Hematopoietic multipotent progenitor cell treated with erythropoietin and hydrocortisone succinate and interleukin-3 and kit ligand, for 15 days (in vitro differentiated cells): ENCODE measurements at places on chromosomes 4 and X.

DNA sequence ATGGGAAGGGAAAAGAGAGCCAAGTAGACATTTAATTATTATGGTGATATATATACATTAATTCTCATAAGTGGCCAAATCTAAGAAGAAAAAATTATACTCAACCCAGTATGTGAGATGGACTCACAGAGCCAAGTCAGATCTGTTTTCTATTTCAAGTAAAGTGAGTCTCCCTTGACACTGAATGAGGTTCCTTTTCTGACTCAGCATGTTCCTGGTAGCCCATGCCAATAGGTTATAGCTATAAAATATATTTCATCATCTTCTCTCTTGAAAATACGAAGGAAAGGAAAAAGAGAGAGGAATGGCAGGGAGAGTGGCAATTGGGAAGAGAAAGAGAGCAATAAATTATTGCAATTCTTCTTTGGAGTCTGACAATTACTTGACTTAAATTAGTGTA lies 68.8 kb upstream of the GRIA2 start:
- no peak for DNase-seq

- DNase-seq: no peak
Observed at GRCh38 chr4:26372525-26373172, 51.8 kb downstream of the RBPJ start.

DNA sequence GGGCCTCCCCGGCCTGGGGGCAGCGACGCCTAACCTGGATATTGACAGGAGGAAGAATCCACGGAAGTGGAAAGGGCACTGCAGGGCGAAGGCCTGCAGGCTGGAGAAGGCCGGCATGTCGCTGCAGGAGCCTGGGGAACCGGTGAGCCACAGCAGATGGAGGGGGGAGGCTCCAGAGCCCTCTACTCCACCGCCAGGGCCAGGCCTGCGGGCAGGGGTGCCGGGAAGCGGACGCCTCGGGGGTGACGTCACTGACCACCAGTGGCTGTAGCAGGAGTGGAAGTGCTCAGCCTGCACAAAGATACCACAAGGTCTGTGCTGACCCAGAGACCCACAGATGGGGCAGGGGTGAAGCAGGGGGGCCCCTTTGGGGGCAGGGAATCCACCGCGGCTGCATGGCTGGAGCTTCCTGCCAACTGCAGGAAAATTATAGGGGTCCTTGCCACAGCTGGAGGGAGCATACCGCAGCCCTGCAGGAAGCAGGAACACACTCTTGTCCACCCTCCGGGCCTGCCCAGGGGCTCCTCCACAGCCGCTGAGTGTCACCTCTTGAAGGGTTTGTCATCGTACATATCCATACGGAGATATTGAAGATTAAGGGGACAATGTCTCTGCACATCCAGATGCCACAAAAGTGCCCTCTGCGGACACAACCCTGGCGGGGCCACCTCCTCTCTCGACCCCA lies 7.6 kb upstream of the HTRA3 start:
- DNase-seq: no peak

- DNase-seq: no peak
Observed at GRCh38 chr4:185086053-185086452, 57.0 kb upstream of the SLC25A4 start.

- DNase-seq: no peak
Observed at GRCh38 chrX:48560681-48561080, 13.6 kb upstream of the RBM3 start.

DNA sequence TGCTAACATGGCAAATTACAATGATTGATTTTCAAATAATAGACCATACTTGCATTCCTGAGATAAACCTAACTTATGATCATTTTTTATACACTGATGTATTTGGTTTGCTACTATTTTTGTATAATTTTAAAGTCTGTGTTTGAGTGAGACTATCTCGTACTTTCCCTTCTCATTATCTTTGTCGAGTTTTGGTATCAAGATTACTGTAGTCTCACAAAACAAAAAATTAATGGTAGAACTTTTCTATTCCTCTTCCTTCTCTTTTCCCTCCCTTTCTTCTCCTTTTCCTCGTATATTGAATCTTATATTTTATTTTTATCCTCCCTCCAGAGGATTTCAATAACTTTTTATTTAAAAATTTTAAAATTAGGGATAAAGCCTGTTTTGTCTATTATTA lies 41.5 kb downstream of the RGS12 start:
- no peak for DNase-seq

DNA sequence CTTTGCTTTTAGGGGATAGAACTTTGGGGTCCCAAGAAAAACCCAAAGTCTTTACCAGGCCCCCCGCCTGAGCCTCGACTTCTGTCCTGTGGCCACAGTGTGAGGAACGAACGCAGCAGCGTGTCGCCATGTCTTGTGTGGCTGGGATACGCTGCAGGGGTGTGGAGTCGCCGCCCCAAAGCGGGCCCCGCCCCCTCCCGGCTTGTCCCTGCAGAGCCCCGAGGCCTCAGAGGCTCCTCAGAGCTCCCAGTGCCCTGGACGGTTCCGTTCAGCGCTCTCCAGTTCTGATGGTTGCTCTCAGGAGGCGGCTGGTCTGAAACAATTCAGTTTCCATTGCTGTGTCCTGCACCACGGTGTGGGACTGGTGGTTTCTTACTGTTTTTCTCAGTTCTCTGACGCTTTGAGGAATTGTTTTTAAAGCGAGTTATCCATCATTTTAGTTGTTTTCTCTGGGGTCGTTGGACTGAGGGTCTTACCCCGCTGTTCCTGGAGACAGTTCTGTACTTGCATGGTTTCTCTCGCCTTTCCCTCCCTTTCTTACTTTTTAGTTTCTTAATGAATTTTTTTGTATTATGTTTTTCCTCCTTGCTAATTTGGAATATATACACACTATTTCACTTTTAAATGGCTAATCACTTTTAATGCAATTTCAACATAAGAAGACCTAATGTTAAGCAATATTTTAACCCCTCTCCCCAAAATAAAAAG lies 1.6 kb upstream of the IDUA start:
- DNase-seq: peak; percentile 69

- peak; percentile 45 for DNase-seq
Observed at GRCh38 chr4:56976837-56977320, 527 bp downstream of the NOA1 start.

DNA sequence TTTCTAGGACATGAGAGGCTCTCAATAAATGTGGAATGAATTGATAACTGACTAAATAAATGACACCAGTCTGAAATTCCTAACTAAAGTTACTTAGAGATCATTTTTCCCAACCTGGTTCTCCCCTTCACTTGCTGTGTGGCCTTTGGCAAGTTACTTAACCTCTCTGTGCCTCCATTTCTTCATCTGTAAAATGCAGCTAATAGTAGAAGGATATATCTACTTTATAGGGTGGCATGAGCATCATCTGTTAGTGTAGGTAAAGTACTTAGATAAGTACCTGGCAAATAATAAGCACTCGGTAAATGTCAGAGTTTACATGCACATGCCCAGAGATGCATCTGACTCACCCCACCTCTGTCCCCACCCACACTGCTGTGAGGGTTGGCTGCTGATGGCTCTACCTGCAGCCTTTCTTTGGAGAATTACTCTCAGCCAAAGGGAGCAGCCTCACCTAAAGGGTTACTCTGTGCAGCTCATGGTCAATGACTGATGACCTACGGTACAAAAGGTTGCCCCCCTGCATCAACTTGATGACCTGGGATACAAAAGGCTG lies 139.3 kb downstream of the CHIC2 start:
- no peak for DNase-seq

- no peak for DNase-seq
Observed at GRCh38 chrX:84475101-84475500, 27.2 kb downstream of the HDX start.

- DNase-seq: no peak
Observed at GRCh38 chr4:18197467-18197866, 175.9 kb upstream of the LCORL start.

GRCh38 chr4:53644607-53645006 lies 53.3 kb upstream of the LNX1 start:
- DNase-seq: no peak

DNA sequence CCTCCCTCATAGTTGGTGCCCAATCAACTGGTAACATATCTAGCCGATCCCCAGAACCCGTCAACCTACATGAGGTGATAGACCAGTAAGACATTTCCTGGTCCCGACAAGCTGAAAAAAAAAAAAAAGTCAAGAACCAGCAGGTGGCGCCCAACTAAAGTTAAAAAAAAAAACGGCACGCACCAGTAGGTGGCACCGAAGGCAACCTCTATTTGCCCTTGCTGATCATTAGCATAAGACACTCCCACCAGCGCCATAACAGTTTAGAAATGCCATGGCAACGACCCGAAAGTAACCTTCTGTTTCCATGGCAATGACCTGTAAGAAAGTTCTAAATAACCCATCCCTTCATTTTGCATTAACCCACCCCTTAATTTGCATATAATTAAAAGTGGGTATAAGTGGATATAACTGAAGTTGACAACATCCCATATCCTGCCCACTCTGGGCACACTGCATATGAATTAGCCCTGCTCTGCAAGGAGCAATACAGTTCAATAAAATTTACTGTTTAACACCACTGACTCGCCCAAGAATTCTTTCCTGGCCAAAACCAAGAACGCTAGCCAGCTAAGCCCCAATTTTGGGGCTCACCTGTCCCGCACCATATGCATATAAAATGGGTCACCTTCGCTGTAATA lies 83.9 kb upstream of the SPANXB1 start:
- peak; percentile 28 for DNase-seq

DNA sequence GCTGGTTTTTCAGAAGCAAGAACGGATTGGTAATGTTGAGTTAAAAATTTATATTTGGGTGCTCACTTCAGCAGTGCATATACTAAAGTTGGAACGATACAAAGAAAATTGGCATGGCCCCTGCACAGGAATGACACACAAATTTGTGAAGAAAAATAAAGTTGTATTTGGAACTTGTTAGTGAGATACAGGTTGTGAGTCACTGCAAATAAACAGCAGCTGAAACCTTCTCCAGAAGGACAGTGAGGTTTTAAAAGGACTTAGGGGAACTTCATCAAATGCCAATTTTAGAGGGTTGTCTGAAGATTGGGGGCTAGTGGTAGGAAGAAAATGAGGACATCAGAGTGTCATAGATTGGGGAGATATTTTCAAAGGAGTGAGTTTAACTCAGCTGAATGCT lies 79.7 kb upstream of the ELOVL6 start:
- no peak for DNase-seq

DNA sequence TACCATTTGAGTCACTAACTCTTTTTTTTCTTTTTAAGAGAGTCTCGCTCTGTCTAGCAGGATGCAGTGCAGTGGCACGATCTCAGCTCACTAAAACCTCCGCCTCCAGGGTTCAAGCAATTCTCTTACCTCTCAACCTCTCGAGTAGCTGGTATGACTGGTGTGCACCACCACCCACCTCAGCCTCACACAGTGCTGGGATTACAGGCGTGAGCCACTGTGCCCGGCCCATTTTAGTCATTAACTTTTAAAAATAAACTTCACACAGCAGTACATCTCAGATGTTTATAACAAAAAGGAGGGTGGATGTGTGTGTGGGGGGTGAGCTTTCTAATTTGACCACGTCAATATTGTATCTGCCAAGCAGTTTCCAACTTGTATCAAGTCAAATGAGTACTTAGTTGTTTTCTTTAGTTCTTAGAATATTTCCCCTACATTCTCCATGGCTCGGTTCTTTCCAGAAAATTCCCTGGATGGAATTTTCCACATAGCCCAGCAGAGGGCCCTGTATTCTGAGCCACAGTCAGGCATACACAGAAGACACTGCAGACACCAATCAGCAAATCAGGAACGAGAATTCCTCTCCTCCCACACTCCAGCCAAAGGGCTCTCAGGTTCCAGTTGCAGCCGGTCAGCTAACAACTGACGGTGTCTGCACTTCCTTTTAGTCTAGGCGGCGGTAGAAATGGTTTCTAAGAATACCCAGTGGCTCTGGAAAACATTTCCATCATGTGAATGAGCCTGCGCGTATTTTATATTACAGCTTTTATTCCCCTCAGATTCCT lies 20.1 kb upstream of the ARAF start:
- DNase-seq: peak; percentile 5

DNA sequence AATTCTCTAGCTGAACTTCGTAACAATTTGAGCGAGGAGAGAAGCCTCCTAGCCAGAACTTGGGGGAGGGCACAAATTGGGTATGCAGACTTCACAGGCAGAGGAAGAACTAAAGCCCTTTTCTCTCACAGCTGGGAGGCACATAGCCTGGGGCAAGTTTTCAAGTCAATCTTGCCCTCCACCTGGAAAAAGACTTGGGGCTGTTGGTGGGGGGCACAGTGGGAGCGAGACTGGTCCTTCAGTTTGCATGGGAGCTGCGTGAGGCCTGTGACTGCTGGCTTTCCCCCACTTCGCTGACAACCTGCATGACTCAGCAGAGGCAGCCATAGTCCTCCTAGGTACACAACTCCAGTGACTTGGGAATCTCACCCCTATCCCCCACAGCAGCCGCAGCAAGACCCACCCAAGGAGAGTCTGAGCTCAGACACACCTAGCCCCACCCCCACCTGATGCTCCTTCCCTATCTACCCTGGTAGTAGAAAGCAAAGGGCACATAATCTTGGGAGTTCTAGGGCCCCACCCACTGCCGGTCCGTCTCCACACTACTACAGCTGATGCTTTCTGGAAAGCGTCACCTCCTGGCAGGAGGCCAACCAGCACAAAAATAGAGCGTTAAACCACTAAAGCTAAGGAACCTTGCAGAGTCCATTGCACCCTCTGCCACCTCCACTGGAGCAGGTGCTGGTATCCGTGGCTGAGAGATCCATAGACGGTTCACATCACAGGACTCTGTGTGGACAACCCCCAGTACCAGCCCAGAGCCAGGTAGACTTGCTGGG lies 160.8 kb downstream of the CBLL2 start:
- no peak for DNase-seq

GRCh38 chr4:56787380-56787779 lies 34.1 kb downstream of the SPINK2 start:
- no peak for DNase-seq

GRCh38 chr4:173367285-173367684 lies 3.5 kb upstream of the SAP30 start:
- no peak for DNase-seq

GRCh38 chr4:83561381-83561780 lies 25.5 kb downstream of the GPAT3 start:
- no peak for DNase-seq
